ENCODE measurements at places on chromosomes 5 and 9.

DNA sequence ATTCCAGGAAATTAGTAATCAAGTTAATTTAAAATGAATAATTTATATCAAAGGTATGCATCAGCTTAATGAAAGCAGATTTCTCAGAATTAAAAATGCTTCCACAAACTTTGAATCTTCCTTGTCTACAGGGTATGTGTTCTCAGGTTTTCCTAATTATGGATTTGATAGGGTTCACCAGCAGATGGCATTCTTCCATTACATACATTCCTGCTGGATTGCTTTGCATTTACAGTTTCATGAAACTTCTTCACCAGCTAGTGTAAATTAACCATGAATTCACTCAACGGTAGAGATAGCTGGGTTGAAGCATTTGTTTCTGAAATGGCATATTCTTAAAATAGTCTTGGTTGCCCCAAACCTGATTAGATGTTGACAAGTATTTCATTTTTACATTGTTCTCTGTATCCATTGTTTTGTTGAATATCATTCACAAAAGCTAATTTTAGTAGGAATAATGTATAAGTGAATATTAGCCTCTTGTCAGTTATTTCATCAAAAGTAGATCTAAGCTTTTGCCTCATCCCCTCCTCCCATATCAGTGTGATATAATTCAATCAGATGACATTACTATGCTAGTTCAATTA lies 68.7 kb upstream of the WDR41 start:
- no peak for DNase-seq

DNA sequence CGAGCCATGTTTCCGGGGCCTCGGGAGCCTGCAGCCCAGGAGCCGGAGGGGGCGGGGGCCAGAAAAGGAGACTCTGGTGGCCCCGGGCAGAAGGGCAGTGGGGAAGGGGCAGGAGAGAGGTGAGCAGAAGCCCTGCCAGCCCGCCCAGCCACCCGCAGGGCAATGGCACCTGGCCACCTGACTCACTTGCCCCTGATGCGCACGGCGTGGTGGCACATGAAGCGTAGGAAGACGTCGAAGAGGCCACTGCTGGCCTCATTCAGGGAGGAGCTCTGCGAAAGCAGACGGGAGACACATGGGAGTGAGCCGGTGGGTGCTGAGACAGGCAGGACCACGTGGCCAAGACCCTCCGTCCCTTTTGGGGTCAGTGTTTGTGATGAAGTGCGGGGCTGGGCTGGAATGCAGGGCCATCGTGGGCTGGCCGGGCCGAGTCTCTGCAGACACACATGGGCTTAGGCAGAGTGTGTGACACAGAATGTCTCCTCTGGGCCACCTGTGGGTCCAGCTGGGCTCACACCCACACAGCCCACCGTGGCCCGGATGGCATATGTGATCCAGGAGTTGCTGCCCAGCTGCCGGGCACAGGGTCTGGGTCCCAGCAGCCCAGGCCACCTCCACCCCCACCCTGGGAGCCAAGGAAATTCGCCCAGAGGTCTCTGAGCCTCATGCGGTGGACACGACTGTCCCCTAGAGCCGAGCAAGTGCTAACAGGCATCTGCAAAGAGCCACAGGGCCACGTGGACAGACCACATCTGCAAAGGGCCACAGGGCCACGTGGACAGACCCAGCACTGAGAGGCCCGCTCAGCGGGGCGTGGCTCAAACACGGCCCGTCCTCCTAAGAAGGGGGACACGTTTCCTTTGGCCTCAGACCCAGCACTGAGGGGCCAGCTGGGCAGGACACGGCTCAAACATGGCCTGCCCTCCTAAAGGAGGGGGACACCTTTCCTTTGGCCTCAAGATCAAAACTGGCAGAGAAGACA lies 23.6 kb downstream of the TERT start:
- no peak for DNase-seq

DNA sequence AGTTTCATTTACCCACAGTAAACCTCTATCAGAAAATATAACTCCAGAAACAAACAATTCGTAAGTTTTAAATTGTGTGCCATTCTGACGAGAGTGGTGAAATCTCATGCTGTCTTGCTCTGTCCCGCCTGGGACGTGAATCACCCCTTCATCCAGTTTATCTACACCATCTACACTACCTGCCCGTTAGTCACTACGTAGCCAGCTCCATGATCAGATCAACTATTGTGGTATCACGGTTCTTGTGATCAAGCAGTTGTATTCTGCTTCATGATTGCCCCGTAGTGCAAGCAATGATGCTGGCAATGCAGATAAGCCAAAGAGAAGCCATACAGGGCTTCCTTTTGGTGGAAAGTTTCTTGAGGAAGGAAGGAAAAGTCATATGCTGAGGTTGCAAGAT lies 150.3 kb downstream of the GOLPH3 start:
- no peak for DNase-seq

DNA sequence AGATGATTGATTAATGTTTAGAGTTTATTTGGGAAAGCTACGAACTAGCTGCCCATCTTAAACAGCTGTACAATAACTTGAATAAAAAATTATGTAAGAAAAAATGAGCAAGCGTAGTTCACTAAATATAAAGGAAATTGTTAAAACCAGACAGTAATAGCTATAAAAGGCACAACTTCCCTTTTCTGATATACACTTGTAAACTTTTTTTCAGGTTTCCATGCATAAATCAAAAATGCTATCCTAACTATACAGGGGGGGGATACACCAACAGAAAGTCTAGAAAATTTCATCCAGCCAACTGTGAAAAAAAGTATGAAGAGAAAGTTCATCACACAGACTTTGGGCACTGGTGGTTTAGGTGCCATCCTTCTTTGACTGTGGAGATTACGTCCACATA lies 122.3 kb downstream of the NR3C1 start:
- no peak for DNase-seq

- no peak for DNase-seq
Measured at GRCh38 chr9:34984049-34984448, 5.5 kb upstream of the DNAJB5 start.

DNA sequence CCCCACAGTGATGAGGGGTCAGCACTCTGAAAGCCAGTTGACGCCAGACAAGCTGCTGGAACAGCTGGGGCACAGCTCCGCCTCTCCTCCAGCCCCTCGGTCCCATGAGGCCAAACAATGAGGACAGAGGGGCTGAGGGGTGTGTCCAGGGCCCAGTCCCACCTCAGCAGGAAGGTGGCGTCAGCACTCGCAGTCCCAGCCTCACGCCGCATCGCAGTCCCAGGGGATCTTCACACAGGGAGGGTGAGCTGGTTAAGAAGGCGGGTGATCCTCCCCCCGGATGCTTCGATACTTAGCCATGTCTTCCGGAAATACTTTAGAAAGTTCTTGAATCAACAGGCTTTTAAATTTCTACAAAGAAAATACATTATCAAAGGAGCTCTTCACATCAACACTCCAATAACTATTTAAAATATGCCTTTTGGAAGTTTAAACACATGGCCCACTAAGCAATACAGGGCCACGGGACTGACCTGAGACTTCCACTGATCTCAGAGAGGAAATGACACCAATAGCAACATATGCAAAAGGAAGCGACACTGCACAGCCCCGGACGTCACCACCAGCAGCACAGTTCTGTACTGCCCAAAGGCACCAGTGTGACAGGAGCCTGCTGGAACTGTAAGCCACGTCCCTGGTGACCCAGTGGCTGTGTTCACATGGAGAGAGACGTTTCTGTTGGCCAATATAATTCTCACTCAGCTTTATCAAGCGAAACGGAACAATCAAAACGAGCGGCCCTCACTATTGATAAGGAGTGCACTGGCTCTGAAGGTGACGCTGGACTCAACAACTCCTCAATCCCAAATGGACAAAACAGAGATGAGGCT lies 5.9 kb downstream of the MED10 start:
- no peak for DNase-seq

DNA sequence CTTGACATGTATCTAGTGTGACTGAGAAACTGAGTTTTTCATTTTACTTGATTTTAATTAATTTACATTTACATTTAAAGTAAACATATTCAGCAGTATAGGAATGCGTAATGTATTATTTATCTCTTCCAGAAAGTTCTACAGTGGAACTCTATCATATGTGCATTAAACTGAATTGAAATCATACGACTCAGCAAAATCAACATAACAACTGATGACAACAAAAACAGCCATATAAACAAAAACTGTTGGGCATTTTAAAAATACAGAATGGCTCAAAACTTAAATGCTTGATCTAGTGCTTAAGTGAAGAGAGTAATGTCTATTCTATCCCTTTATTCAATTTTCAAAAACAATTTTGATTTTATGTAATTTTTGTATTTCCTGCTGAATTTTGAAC lies 134.4 kb downstream of the TRPM3 start:
- DNase-seq, result no peak

DNA sequence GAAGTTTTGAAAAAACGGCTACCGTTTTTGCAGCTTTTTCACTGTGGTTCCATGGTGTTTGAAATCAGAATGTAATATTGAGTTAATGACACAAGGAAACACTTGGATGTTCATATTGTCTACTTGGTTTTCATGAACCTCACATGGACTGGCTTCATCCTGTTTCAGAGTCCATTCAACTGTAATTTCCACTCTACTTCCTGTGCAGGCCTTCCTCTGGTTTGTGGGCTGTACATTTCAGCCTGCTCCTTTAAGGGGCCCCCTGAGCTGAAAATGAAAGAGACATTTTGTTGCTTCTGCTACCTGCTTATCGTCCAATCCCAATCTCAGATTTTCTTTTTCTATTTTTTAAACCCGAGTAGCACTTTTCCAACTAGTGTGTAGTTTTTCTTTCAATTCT lies 41.8 kb upstream of the CDKN2B start:
- no peak for DNase-seq

GRCh38 chr5:122362361-122362760 lies 50.3 kb downstream of the SNCAIP start:
- no peak for DNase-seq

- no peak for DNase-seq
Measured at GRCh38 chr5:79122973-79123372, 11.4 kb downstream of the BHMT start.

DNA sequence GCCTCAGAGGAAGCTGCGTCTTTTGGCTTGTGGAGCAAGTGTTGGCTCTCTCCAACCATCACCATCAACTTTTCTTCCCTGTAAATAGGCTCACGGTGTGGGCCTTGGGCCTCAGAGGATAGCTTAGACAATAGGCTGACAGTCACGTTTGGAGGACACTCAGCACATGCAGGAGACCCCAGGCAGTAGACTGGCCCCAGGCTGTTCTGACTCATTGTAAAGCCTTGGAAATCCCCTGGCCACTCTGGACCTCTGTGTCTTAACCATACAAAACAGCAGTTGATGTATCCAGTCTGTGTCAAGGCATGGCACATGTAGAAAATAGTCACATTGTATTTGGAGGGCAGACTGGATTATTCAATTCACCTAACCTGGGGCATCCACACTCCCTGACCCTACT lies 18.6 kb downstream of the CD74 start:
- no peak for DNase-seq

DNA sequence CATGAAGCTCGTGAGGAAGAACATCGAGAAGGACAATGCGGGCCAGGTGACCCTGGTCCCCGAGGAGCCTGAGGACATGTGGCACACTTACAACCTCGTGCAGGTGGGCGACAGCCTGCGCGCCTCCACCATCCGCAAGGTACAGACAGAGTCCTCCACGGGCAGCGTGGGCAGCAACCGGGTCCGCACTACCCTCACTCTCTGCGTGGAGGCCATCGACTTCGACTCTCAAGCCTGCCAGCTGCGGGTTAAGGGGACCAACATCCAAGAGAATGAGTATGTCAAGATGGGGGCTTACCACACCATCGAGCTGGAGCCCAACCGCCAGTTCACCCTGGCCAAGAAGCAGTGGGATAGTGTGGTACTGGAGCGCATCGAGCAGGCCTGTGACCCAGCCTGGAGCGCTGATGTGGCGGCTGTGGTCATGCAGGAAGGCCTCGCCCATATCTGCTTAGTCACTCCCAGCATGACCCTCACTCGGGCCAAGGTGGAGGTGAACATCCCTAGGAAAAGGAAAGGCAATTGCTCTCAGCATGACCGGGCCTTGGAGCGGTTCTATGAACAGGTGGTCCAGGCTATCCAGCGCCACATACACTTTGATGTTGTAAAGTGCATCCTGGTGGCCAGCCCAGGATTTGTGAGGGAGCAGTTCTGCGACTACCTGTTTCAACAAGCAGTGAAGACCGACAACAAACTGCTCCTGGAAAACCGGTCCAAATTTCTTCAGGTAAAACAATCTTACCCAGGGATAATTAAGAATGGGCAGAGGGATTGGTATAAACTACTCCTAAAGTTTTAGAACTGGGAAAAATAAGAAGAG lies 12.9 kb downstream of the ITGA1 start:
- peak; percentile 59 for DNase-seq

GRCh38 chr9:98750364-98751060 lies 41.8 kb upstream of the GABBR2 start:
- no peak for DNase-seq

DNA sequence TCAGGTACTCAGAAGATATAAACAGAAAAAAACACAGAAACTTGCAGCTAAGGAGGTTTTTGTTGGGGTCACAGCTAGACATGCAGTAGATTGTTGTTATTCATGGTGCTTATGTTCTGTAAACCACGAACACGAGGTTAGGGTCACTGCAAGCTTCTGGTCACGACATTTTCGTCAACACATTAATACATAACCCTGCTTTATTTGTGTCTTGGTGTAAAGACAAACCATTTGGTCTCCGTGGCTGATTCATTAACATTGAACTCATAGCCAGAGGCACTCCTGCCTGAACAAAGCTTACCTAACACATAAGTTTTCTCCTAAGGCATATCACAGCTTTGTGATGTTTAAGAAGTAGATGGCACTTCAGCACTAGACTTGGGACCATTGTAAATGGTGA lies 16.9 kb downstream of the TEK start:
- DNase-seq, result no peak

DNA sequence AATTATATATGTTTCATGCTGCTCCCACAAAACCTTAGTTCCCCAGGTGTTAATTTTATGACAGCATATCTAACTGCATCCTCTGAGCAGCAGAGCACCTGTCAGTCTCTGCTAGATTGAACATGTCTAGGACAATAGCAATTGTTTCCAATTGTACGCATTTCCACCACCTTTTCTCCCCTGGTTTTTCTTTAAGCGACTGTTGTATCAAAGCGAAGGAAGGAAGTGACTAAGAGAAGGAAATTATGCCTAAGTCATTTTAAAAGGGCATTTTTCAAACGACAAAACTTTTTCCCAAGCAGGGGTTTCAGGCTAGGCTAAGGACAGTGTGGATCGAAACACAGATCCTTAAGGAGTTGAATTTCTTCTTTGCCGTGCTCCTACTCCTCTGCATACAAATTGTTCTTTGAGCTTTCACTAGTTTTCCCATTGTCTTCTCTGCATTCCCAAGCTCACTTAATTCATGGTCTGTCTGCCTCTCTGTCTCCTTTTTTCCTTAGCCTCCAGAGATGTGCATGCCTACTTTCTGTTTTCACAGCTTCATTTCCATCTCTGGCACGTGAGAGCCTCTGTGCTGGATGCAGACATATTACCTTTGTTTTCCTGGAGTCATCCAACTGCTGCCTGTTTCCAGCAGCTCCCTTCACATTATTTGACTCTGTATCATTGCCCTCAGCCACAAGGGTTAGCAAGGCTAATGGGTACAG lies 39.4 kb upstream of the STARD4 start:
- DNase-seq, result no peak

DNA sequence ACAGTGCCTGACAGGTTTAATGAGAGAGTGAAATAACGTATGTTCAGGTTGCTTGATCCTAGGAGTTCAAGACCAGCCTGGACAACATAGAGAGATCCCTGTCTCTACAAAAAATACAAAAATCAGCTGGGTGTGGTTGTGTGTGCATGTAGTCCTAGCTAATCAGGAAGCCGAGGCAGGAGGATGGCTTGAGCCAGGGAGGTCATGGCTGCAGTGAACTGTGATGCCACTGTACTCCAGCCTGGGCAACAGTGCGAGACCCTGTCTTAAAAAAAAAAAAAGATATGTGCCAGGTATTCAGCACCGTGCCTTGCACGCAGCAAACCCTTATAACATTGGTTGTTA lies 38.8 kb upstream of the SPRY4 start:
- DNase-seq, result no peak
